Stimulated activated CD8-positive, alpha-beta memory T cell treated with anti-CD3 and anti-CD28 coated beads, Interleukin-2, amount 100 ng/mL, for 1 hour (primary cell): ENCODE measurements at places on chromosomes 2 and 18.

DNA sequence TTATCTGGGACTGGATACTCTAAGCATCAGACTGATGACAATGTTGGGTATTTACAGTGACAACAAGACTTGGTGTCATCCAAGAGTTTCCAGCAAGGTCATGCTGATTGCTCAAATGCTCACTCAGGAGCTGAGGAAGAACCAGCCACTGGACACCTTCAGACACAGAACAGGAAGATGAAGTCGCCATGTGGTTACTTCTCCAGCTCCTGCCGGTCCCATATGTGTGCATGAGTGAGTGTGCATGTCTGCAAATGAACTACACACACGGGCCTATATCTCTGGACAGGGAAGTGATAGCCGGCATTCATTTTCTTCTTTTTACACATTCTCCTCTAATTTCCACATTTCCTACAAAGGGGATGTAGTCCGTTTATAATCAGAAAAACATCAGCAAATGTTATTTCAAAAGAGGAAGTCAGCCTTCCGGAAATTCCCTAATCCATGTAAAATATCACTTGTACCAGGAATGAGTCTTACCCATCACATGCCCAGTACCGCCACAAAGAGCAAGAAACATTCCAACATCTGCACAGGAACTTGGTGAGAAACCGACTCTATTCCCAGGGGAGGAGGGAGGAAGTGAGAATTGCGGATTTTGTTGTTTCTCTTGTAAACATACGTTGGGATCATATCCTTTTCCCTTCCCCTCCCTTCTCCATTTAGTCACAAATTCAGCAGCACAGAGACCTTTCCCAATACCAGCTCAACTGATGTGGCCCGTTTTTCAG, 10.8 kb downstream of the RFX8 start:
- DNase-seq = no peak

DNA sequence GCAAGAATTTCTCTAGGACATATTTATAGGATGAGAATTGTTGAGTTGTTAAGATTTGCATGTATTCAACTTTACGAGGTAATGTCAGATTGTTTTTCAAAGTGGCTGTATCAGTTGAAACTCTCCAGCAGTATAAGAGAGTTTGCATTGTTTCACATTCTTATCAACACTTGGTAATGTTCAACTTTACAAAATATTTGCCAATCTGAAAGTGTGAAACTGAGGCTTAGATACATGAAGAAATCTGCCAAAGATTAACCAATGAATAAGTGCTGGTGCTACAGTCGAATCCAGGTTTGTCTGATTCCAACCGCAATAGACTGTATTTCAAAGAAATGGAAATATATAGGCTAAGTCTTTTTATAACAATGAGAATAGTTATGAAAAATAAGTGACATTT, 117.0 kb downstream of the EHBP1 start:
- no peak for DNase-seq

DNA sequence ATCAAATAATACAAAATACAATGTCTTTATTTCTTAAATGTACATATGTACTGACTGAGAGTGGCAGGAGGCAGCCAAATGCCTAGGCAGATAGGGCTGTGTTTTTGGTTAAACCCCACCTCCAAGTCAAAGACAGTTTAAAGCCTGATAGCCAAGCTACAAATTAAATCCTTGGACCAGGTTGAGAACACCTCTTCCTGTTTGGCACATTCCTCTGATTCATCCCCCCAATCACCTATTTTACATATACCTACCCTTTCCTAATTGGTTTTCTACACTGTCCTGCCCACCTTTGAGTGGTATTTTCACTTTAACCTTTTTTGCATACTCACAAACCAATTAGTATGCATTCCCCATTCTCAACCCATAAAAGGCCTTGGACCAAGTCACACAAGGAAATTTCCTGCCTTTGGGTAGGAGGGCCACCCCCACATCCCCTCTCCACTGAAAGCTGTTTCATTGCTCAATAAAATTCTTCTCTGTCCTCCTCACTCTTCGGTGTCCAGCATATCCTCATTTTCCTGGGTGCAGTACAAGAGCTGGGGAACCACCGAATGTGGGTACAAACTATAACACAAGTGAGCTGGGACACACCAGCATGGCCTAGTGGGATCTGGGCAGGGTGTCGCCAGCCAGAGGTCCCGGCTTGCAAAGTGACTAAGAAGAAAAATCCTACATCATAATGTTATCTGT, 149.1 kb downstream of the UBE2E3 start:
- DNase-seq = no peak

- no peak for DNase-seq
These were observed 165.2 kb upstream of the FOSL2 start for GRCh38 chr2:28227498-28227897.

DNA sequence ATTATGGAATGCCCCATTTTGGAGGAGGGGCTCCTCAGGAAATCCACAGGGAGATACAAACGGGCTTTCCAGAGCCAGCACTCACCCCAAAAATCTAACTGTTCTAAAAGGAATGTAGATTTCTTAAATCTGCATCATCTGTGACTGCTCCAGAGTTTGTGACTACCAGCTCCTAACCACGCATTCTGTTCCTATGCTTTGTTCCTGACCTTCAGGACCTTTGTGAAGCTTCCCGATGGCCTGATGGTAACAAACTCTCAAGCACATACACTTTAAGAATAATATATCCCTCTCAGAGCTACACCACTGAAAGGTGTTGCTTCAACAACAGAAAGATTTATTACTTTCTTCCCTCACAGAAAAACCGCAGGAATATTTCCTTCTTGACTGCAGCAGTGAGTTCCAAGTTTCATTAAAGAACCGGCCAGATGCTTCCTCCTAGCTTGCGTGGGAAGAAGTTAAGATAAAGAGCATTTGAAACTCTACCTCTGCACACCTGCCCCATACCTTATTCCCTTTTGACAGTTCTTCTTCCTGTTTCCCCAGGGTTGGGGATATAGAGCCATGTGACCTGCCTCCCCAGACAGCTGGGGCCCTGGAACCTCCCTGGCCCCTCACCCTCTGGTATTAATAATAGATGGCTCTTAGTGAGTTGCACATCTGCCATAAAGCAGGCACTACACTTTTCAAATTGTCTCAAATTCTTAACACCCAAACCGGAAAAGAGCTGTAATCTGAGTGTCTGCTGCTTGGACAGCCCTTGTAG, 40.2 kb upstream of the EML4 start:
- no peak for DNase-seq

DNA sequence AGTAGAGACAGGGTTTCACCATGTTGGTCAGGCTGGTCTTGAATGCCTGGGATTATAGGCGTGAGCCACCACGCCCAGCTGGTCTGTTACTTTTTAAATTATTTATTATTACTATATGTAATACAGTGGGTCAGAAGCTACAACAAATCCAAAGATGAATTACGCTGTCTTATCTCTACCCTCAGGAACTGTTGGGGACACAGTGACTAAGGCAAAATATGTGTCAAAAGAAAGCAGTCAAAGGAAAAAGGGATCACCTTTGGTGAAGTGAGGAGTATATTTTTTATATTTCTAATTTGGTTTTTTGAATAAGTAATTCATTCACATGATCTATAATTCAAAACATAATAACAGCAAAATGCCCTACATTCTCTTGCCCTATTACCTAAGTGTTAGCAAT, 4.7 kb downstream of the CREB1 start:
- DNase-seq = no peak
